NCI-H82 (cell line): ENCODE measurements at places on chromosomes 11 and 22.

DNA sequence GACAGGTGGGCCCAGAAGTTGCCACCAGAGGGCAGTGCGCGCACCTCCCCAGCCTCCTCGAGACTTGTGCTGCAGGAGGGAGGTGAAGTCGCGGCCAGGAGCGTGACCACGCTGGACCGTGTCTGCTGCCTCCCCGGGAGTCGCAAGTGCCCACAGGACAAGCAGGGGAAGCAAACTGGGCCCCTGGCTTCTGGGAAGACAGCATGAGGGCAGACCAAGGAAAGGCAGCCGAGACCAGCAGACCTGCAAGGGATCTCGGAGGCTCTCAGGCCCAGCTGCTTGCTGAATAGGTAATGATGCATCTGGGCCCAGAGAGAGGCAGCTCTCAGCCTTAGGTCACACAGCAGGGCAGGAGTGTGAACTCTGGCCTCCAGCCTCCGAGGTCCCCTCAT, 17.0 kb upstream of the IL2RB start:
- peak; percentile 73 for DNase-seq

- DNase-seq, result no peak
Observed at GRCh38 chr11:118877487-118878162, 6.1 kb upstream of the CXCR5 start.

- peak; percentile 18 for DNase-seq
Observed at GRCh38 chr11:20669820-20670684, 666 bp downstream of the NELL1 start.

DNA sequence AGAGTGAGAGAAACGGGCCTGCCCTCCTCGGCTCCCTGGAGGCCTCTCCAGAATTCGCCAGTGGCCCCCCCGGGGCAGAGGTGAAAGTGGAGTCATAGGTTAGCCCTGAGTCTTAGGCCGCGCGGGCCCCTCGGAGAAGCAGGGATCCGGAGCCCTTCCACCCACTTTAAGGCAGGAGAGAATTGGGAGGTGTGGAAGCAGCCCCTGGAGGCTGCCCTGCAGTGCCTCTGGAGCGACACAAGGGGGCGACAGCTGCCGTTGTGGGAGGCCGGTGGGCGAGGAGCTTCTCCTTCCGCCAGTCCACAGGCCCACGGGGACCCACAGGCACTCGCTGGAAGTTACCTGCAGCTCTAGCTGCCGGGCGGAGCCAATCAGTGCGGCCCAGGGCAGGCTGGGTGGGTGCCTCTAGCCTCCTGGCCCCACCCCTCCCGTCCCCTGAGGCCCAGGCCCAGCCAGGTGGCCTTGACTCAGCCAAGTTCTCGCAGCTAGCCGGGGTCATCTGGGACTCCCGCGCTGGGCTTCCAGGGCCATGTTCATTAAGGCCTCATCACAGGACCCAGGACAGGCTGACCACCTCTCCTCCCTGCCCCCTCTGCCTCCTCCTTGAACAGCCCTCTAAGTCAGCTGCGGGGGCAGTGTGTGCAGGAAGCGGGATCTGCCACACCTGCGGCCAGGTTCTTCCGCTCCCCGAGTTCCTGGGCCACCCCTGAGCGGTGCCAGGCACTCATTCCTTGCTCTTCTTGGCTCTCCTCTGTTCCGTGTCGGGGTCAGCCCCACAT, 5.0 kb downstream of the DGKZ start:
- DNase-seq, result peak; percentile 57

DNA sequence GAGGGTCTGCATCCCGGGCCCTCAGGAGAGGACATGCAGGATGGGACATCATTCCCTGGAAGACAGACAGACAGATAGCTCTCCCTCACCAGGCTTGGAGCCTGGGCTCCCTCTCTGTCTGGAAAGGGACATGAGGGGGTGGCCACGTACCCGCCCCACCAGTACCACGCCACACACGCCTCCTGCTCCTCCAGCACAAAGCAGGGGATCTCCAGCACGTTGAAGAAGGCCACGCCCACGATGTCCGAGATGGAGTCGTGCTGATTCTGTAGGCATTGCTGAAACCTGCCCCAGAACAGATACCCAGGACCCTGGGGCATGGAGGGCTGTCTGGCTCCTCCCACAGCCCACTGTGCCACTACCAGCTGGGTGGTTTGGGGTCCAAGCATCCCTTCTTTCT, 2.2 kb downstream of the PLA2G3 start:
- DNase-seq, result no peak

DNA sequence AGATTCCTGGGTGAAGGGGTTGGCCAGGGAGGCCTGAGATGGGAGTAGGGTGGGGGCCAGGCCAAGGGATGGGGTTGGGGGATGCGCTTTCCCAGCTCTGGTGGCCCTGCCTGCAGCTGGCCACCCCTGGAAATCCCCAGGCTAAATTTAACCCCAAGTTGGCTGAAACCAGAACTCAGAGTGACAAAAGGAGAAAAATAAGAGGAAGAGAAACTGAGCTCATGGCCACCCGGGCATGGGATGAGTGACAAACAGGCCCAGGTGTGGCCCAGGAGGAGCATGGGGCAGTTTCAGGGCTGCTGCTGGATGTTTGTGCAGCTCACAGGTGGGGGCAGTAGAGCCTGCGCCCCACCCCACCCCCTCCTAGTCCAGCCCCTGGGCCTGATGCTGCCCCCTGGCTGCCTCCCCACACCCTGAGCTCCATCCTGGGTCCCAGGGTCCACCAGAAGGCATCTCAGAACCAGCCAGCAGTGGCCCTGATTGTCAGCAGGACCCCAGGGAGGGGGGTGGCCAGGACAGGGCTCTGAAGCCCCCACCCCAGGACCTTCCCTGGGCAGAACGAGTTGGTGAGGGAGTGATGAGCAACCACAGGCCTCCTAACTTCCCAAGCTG, 48.0 kb downstream of the IGLL5 start:
- no peak for DNase-seq
